ENCODE measurements at places on chromosomes 5 and 9.
A peak's percentile ranks its signal among the peaks of the same experiment; 100 is the strongest.

- no peak for DNase-seq
Measured at GRCh38 chr5:23257656-23258055, 249.8 kb upstream of the PRDM9 start.

DNA sequence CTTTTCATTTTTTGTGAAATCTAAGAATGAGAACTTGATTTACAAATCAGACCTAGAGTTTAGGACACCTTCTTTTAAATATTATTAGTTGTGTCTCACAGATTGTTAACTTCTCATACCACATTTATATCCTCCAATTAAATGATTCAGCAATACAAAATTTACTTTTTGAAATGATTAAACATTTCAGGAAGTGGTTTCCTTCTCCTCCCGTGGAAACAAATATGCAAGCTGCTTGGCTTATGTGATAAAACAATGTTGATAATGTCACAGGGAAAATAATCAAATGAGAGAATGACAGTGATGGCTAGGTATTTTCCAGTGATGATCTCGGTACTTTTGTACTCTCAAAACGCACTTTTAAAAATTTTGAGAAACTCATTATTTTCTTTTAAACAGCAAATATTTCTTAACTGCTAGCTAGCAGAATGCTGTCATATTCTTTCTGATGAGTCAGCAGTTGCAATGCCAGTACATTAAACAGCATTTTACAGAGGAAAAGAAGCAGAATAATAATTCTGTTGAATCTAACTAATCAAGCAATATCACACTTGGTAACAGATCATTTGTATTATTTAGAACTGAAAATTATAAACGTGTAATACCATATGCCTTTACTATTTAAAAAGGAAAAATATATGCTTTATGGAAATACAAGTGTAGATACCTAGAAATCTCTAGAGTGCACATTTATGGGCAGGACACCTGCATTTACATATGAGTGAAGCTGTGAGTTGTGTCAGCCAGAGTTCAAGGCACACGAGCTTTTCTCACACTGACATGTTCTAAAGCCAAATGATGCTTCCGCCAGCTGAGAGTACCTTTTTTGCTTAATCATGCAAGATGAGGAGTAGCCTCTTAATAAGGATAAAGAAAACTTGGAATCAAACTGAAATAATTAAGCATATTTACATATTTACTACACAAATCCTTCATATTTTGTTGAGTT lies 53.6 kb upstream of the CDH18 start:
- DNase-seq = no peak

DNA sequence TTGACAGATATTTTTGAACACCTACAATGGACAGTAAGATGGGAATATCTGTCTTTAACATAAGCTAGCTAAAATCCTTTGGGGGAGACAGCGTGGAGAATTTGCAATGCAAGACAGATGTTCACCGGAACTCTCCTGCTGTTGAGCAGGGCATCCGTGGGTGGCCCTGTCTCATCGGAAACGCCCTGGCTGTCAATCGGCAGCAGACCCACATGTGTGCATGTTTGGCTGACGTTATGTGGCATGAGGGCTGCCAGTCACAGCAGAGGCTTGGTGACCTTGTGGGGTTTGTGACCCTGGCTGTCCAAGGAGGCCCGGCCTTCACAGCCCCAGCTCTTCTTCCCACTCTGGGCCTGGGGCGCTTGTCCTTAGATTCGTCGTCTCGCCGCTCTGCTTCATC lies 129.7 kb upstream of the OTULINL start:
- no peak for DNase-seq

DNA sequence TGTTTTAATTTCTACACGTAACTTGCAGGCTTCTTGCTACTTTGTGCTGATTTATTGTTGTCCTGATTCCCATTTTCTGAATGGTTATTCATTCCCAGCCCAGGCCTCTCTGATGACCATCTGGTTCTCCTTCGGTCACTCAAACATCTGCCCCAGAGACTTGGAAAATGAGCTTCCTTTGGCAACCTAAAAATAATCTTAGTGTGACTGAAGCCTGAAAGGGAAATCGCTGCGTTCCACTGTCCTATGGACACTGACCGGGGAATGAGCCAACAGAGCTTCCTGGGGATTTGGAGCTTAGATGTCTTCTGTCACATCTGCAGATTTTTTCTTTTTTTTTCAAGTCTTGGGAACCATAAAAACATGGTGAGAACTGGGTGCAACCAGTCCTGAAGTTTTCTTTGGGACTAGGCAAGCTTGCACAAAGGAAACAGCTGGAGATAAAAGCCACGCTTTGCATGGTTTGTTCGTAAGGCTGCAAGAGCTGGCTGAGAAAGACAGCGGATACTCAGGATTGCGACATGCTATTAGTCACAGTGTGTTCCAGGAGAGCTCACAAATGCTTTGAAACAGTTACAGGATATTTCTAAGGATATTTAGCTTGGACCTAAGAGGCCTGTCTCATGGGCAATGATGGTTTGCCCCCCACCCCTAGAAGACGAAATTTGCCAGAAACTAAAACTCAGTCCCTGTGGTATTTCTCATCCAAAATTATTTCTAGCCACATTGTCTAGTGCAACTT lies 146.2 kb downstream of the GOLPH3 start:
- peak; percentile 91 for DNase-seq

- DNase-seq = no peak
Measured at GRCh38 chr9:94979904-94980507, 253.5 kb downstream of the AOPEP start.

- DNase-seq = peak; percentile 15
Measured at GRCh38 chr5:116626272-116626723, 51.7 kb upstream of the SEMA6A start.

DNA sequence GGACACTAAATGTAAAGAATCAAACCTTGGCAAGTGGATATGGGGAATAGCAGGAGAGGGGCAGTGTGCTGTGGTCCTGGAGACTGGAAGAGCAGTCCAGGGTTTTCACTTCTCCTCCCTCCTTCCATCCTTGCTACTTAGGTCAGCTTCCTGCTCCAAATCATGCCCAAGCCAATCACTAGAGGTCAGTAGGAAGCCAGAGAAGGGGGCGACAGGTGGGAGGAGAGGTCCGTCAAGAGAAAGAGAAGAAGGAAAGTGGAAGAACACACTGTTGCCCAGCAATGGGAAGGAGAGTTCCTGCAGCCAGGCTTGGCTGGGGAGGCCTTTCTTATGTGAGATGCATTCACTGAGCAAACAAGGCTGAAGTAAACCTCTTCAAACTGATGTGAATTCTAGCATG lies 289.6 kb downstream of the DTWD2 start:
- no peak for DNase-seq

- DNase-seq = no peak
Measured at GRCh38 chr5:98103807-98104206, 669.7 kb upstream of the RGMB start.

DNA sequence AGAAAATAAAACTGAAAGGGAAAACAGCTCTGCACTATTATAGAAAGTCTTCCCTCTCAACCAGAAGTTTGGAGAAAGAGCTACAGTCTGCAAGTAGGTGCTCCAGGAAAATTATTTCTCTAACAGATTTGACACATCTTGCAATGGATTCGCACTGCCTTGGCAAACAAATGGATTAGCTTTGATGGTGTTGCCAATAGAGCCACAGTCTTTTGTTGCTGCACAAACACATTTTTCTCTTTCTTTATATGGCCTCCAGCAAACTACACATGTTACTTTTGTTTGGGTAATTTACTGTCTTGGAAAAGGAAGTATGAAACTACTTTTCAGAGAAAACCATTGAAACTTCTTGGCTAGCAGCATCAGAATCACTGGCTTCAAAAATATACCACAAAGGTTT lies 523.1 kb downstream of the EFNA5 start:
- DNase-seq = no peak

DNA sequence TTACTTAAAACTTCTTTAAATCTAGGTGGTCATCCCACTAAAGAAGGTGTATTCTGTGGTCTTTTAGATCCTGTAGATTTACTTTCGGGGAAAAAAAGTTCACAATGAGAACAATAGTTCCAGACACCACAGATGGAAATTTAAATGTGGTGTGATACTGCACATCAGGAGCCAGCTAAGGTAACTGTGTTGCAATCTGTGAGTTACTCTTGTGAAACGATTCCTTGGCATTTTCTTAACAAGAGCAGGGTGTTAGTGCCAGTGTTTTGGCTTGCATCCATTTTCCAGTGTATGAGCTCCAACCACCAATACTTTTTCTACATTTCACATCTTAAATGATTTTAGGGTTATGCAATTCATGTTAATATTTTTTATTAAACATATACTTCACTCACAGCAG lies 674.5 kb downstream of the CETN3 start:
- no peak for DNase-seq

- no peak for DNase-seq
Measured at GRCh38 chr9:129145841-129146292, 32.2 kb downstream of the IER5L start.

Data from inflammatory macrophage treated with lipopolysaccharide for 4 hours (primary cell).